ENCODE measurements at places on chromosomes 5 and 9.

- no peak for DNase-seq
These were observed 68.3 kb downstream of the KCNIP1 start for GRCh38 chr5:170571875-170572852.

DNA sequence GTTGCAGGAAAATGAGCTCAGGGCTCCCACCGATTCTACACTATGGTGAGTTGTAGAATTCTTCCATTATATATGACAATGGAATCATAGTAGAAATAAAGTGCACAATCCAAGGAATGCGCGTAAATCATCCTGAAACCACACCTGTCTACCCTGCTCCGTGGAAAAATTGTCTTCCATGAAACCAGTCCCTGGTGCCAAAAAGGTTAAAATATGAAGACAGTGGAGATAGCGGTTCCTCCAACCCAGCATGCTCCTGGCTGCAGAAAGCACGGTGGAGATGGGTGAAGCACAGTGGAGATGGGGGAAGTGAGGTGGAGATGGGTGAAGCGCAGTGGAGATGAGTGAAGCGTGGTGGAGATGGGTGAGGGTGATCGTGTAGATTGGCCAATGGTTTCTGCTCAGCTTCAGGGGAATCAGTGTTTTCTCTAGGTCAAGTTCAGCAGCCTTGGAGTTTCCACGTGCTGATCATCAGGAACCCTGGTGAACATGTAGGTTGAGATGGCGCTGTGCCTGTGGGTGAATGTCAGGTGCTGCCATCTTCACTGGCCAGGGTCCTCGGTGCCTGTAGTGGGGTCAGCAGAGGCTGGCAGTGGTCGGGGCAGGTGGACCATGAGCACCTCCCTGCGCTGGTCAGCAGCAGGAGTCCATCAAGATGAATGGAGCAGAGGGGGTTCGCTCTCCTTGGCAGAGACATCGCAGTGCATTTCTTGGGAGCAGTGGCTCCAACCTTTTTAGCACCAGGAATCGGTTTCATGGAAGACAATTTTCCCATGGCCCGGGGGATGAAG lies 20.3 kb downstream of the PAEP start:
- DNase-seq = no peak

GRCh38 chr5:81140943-81141342 lies 92.2 kb upstream of the CKMT2 start:
- peak; percentile 81 for DNase-seq

DNA sequence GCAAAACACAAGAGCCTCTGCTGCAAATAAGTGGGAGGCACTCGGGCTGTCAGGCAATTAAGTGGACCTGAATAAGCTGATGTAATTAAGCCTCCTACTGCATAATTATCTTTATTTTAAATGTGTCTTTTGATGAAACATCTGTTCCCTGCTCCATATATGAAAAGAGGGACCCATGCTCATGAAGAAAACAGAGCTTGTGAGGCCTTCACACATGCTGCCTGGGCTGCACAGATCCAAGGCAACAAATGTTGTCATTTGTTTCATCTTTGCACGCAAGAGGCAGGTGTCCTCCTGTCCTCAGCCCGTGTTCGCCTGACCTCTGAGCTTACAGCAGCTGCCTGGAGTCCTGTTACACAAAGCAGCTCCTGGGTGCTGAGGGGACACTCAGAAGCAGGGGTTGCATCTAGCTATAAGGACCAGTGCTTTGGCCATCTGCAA lies 381.1 kb downstream of the ZNF608 start:
- DNase-seq = no peak

- DNase-seq = no peak
These were observed 57.4 kb downstream of the SFXN1 start for GRCh38 chr5:175535796-175536195.

- peak; percentile 25 for DNase-seq
These were observed 48.4 kb downstream of the ZNF608 start for GRCh38 chr5:124697933-124698591.

DNA sequence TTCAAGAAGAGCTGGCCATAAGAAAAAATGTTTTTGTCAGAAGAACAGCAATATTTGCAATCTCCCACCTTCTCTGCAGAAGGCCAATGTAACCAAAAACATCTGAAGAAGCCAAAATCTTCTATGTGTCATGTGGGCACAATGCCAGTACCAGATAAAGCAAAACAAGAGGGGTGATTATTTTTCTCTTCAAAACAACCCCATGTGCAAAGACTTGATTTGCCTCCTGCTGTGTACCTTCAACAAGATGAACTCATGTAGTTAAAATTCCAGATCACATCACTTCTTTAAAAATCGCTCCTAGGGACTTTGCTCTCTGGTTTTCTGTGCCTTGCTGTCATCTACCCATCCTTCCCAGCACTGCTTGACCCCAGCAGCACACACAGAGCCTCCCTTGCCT lies 134.0 kb upstream of the MAP3K1 start:
- peak; percentile 75 for DNase-seq

DNA sequence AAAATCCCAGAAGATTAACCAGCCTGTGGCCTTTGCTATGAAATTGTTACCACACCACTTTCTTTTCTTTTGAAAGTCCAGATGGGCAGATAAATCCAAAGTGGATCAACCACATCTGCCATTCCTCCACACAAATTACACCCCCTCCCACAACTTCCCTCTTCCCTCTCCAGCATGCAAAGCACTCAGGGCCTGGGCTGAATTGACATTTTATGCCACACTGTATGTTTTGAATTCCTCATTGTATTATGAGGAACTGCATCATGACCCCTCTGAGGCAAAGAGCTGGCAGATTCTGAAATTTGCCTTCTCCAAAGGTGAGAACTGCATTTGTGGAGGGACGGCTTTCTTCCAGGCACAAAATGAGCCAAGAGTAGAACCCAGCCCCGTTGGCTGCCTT lies 589.2 kb upstream of the KLF4 start:
- DNase-seq = no peak

DNA sequence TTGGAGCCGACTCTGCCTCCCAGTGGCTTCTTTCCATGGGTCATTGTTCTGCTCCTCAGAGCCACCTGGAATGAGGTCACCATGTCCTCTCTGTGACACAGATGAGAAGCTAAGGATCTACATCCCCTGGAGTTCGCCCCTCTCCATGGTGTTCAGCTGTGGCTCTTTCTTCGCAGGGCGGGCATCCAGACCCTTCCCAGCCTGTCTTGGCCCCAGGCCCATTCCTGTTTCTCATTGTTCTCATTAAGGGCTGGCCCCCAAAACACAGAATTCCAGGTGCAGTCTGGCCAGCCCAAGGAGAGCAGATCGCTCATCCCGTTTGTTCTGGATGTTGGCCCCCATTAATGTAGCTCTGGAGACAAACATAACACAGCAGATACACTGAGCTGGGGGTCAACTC lies 66.4 kb upstream of the COL15A1 start:
- DNase-seq = no peak

DNA sequence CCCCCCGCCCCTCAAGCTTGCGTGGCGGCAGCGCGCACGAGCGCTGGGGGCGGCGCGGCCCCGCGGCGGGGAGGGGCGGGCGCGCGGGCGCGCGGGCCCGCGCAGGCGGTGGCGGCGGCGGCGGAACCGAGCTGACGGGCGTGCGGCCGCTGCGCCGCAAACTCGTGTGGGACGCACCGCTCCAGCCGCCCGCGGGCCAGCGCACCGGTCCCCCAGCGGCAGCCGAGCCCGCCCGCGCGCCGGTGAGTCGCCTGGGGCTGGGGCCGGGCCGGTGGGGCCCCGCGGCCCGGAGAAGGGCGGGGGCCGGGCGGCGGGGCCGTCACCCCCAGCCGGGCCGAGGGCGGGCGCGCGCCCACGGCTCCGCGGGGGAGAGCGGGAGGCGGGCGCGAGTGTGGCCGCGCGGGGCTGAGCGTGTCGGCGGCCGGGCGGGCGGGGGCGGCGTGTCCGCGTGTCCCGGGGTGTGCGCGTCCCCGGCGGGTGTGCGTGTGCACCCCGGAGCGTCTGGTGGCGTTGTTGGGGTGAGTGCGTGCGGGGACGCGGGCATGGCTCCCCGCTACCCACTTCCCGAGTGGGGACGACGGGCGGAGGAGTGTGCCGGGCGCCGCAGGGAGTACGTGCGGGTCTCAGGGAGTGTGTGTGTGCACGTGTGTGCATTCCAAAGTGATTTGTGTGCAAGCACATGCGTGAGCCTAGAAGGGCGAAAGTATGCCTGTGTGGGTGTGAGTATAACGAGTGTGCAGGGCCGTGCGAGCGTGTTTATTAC lies at the start of gene NEK6:
Gene NEK6 (plus strand): TSS at position 106 of the 763 bp plus-strand sequence. CDS start 44,016 bp downstream, outside the sequence.
- no peak for DNase-seq

DNA sequence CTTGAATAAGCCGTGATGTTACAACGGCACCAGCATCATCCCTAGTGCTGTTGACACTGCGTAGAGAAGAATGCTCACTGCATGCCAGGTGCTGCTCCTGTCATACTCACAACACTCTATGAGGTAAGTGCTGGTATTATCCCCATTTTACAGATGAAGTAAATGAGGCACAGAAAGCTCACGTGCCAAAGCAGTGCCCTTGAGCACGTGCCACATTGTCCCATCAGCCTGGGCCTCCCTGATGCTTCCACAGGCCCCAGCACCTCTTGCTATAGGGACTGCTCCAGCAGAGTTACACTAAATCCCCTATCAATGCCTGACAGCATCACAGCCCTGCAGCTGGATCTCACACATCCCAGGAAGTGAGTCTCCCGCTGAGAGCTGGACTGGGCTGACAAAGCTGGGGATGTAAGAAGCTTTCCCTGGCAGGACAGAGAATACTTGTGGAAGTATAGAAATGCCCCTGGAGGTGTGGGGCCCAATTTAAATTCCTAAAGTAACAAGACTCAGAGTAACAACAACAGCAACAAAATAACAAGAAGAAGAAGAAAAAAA lies 216.1 kb downstream of the FSTL4 start:
- DNase-seq = no peak

GRCh38 chr5:57034201-57034916 lies 82.4 kb upstream of the MIER3 start:
- DNase-seq = no peak

DNA sequence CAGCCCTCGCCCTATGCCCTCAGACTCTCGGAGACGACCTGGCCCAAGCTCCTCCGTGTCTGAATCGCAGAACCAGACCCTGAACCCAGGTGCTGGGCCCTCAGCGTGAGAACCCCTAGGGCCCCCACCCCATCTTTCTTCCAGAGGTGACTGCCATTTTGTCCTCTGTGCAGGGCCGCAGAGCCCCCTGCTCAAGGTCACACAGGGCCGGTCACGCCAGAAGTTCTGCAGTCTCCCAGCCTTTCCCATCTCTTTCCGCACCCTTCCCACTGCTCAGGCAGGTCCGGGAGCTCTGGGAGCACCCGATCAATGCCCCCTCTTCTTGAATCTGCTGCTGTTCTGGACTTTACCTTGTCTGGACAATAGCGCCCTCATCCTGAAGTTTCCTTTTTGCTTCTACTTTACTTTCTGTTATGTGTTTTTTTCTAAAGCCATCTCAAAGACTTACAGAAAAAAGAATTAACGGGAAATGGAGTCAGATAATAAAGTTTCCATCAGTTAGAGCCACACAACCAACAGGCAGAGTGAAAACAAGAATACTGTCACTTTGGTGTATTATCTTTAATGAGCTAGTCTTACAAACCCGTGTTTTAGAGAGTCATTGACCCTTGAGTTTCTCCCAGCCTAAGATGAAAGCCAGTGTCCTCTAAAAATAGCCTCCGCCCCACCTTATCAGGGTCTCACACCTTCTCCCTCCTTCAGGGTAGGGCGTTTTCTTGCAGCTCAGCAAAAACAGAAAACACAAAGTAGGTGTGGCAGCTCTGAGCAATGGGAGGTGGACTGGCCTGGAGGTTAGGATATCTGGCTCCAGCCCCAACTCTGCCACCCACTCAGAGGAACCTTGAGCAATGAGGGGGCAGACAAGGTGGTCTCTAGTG lies 1.8 kb downstream of the TMOD1 start:
- DNase-seq = no peak

DNA sequence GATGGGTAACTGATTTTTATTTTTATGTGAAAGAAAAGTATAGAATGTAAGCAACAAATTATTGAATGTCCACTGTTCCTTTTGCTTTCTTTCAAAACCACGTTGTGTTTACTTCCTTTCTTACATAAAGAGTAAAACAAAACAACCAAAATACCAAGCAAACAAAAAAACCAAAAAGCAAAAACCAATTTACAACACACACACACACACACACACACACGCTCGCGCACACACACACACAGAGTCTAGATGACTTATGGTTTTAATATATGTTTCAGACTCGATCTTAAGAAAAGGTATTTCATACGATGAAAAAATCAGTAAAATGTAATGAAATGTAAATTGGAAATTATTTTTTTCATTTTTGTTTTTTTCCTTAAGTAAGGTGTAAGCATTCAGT lies 80.3 kb downstream of the ADGRV1 start:
- no peak for DNase-seq

- no peak for DNase-seq
These were observed 574.3 kb downstream of the LRRC70 start for GRCh38 chr5:63152871-63153270.
